NCI-H2107 (cell line): ENCODE measurements at places on chromosomes 5 and 9.

DNA sequence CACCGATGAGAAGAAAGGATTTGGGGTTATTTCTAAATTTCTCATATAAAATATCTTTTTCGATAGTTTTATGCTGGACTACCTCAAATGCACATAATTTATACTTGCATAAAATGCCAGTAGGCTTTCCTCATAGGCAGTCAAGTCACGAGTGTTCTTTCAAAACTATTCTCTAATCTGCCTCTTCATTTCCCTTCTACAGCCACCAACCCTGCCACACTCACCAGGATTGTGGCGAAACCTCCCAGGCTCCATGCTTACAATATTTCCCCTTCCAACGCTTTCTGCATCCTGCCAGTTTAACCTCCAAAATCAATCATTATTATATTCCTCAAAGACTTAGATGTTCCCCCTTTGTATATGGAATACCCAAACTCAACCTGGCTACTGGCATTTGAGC is 65.4 kb downstream of the FRMD3 start:
- DNase-seq, result no peak

DNA sequence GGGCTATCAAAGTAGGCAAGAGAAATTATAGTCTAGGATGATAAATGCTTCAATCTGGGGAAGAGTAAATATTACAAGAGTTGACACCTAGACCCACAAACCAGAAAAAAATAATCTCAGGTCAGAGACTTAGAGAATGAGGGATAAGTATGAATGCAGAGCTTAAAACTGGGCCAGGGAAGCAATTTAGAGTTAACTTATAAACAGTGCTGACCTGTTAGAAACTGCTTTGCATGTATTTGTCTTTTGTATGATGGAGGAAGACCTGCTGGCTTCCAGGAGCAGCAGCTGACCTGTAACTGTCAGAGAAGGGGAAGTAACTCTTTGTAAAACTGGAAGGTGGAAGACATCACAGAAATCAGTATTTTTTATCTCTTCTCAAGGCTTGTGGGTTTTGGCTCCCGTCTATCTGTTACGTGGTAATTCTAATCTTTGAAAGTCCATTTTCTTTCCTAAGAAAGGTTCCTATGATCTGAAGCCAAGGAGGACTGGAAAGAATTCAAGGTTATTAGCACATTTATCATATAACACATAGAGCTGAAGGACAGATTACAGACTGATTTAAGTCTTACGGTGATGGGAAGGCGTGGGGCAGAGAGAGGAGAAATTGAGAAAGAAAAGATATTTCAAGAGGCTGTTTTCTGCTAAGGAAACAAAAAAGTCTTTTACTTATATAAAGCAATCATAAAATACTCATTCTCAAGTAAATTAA is 114.7 kb upstream of the ADAMTS19 start:
- no peak for DNase-seq

GRCh38 chr9:28301281-28301680 is 728.0 kb upstream of the C9orf72 start:
- DNase-seq, result no peak

GRCh38 chr9:31745468-31745867 is 639.0 kb upstream of the ACO1 start:
- no peak for DNase-seq

GRCh38 chr9:22031655-22032411 is 22.7 kb upstream of the CDKN2B start:
- no peak for DNase-seq

GRCh38 chr9:108772301-108772894 is 83.4 kb downstream of the ACTL7B start:
- DNase-seq, result no peak

- no peak for DNase-seq
Measured at GRCh38 chr5:11048760-11049159, 287.7 kb upstream of the DAP start.

DNA sequence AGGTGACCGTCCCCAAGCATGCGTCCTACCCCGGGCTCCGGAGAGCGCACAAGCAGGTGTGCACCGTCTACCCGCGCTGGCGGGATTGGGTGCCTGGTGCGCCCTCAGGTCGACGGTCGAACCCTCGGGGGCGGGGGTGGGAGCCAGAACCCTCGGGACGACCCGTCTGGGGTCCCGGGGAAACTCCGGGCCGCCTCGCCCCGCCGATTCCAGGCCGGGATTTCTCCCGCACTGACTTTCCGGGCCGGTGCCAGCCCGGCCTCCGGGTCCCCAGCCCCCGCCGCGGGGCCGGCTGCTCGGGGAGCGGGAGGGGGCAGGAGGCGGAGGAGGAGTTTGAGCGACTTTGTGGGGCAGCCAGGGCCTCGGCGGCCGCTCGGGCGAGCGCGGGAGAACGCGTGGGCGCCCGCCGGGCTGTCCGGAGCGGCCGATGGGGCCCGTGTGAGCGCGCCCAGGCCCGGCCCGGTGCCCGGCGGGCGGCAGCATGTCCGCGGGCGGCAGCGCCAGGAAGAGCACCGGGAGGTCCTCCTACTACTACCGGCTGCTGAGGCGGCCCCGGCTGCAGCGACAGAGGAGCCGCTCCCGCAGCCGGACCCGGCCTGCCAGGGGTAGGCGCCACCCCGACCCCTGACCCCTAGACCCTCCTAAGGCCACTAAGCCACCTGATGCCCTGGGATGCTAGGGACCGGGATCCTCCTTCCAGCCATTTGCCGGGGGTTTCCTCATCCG is at the start of gene DAB2IP:
Gene DAB2IP, plus strand, starts transcription at position 340 of the 726 bp plus-strand sequence. Its CDS starts 142 bp downstream, at position 482.
- DNase-seq, result no peak

DNA sequence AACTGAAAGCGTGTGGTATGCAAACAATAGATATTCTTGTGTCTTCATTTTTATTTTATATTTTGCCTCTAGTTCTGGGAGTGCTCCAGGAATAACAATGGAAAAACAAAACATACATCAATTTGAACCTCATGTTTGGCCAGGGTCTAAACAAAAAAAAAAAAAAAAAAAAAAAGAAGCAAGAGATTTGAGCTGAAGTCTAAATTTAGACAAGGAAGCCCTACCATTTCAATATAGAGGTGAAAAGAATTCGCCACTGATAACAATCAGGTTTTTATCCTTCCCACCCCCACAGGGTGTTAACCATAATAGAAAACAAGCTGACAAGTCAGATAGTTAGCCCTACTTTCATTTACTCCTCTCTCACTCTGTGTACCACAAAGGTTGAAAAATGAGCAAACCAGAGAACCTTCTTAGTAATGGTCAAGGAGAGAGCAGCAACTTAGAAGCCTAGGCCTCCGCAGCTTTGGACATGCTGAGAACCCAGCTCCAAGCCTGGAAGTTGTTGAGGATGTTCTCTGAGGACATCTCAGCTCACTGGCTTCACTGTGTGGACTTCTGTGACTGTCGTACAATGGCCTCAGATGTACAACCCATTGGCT is 118.2 kb upstream of the HMHB1 start:
- no peak for DNase-seq

DNA sequence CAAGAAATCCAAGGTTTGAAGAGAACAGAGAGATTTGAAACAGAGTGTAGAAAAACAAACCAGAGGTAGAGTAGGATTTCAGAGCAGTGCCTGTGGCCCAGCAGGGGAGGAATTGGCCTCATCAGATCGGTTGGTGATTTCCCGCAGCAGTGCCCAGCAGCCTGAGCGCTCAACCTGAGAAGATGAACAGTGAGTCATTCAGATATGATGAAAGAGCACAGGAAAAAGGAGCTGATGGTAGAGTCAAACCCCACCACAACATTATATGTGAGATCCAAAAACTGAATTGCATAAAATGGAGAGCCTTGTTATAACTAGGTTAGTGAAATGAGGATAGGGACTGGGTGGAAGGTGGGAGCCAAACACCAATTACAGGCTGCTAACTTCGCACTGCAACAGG is 248.9 kb downstream of the PIK3R1 start:
- no peak for DNase-seq

DNA sequence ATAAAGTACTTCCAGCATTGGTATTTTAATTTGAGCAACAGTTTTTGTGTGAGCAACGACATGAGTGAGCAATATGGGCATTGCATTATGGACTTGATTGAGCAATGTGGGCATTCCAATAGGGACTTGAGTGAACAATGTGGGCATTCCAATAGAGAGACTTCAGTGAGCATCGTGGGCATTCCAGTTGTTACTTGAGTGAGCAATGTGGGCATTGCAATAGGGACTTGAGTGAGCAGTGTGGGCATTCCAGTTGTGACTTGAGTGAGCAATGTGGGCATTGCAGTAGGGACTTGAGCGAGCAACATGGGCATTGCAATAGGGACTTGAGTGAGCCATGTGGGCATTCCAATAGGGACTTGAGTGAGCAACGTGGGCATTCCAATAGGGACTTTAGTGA is 52.2 kb downstream of the ZCCHC7 start:
- no peak for DNase-seq

- no peak for DNase-seq
Measured at GRCh38 chr5:143459433-143459832, 55.9 kb upstream of the NR3C1 start.

- no peak for DNase-seq
Measured at GRCh38 chr5:104702212-104702611, 1139.6 kb upstream of the NUDT12 start.

DNA sequence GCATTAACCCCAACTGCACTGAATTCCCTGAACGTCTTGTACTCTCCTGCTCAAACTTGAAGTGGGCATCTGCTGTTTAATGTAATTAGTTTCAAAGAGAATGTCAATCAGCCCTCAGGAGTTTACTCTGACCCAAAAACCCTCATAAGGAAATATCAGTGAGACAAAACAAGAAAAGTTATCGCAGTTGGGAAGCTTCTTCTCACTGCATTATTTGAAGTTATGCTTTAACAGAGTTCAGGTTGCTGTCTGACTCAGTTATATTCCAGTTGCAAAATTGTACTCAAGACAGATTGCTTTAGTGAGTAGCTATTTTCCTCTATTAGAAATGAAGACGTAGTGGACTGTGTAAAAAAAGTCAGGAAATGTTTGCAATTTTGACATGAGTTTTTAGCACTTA is 52.1 kb downstream of the PPIC start:
- no peak for DNase-seq

GRCh38 chr5:35838370-35839042 is 18.2 kb upstream of the IL7R start:
- DNase-seq, result no peak

DNA sequence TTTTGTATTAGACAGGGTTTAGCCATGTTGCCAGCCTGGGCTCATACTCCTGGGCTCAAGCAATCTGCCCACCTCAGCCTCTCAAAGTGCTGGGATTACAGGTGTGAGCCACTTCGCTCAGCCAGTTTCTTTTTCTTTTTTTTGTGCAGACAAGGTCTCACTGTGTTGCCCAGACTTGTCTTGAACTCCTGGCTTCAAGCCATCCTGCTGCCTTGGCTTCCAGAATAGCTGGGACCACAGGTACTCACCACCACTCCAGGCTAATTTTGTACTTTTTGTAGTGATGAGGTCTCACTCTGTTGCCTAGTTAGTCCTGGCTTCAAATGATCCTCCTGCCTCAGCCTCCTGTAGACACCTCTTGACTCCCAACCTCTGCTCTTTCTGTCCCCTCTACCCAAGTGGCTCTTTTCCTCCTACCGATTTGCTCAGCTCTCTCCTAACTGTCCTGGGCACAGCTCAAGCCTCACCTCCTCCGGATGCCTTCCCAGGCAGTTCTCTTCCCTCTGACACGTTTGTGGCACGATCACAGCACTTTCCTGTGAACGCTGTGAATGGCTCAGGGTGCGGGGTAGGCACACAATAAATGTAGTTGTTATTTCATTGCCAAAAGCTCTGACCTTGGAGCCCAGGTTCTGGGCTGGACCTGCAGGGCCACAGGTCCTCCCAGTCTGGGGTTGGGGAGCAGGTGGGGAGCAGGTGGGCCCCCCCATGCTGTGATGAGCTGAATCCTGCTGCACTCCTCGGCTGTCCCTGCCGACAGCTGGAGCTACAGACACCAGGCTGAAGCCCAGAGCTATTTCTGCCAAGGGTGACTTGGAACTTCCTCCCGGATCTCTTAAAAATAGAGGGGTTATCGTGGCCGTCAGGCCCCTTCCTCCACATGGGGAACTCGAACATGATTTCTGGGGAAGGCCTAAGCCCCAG is 23.9 kb downstream of the GFI1B start:
- no peak for DNase-seq

DNA sequence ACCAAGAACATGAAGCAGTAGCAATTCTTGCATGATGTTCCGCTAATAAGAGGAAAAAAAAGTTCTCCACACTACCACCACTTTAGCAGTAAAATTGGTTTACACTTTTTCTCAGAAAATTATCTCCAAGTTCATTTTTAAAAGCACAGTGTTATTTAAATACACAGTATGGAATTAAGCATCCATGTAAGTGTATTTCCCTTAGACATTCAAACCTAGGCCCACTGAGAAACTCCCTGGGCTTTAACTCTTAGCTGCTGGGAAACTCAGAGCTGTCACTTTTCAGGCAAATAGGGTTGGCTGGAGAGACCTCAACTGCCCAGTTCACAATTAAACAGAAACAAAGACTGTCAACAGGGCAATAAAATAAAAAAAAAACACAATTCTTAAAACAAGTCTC is 2.7 kb downstream of the GNAQ start:
- no peak for DNase-seq

DNA sequence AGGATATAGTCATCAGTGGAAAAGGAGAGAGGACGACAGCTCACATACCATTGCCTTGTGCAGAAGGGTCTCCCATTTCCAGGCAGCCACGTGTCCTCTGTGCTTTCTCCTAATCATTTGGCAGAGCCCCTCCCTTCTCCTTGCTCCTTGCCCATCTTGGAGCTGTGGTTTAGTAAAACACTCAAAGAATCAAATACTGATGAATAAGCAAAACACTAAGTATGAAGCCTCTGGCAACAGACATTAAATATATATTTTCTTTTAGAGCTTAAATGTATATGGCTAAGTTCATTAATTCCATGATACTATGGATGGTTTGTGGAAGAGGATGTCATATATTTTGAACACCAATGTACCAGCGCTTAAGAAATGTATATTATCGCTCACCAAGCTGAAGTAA is 278.5 kb downstream of the SAXO1 start:
- DNase-seq, result no peak

DNA sequence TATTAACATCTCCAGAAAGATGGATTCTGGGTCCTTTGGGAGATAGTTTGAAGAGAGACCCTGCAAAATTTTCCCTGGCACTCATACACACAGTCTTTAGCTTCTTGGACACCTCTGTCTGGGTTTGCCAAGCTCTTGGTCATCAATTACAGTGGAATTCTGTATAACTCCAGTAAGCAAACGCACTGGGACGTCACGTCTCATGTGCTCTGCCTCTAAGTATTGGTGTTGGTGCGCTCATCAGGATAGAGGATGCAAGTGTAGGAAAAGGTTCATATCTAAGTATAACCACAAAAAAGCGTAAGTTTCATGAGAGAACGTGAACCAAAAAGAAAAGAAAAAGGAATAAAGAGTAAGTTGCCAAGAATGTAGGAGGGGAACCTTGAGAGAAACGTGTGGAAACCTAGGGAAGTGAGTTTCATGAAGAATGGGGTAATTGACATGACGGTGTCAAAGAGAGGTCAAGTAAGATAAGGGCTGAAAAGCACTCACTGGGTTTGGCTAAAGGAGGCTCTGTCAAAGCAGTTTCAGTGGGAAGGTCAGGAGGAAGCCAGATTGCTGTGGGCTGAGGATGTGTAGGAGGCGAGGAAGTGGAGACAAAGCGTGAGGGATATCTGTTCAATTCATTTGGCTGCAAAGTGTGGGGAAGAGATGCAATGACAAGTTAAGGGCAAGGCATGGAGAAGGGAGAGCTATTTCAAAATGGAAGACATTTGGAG is 92.7 kb downstream of the RAD23B start:
- no peak for DNase-seq
